Suppressor macrophage (primary cell): ENCODE measurements at places on chromosomes 12 and 14.
A peak's percentile ranks its signal among the peaks of the same experiment; 100 is the strongest.

DNA sequence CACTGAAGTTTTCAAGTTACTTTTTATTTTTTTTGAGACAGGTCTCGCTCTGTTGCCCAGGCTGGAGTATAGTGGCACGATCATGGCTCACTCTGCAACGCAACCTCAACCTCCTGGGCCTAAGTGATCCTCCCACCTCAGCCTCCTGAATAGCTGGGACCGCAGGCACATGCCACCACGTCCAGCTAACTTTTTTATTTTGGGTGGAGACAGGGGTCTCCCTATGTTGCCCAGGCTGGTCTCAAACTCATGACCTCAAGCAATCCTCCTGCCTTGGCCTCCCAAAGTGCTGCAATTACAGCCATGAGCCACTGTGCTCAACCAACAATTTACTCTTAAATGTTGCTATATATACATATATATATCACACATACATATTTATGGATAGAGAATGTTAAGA is 27.4 kb upstream of the LGALS3 start:
- no peak for DNase-seq

GRCh38 chr14:82641050-82641540 is 1107.4 kb upstream of the SEL1L start:
- no peak for DNase-seq

DNA sequence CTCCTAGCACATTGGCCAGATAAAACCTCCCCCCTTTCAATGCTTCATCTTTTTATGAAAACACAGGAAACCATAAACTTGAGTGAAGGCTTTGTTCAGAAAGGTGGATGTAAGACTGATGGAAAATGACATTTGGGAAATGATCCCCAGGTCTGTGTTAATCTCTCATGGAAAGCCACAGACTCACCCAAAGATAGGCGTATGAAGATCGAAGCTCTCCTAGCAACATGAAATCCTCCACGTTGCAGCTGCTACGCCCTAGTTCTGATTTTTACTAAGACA is 63.4 kb upstream of the PTGR2 start:
- DNase-seq, result no peak

- no peak for DNase-seq
Measured at GRCh38 chr12:91633734-91634357, 451.2 kb upstream of the DCN start.

- DNase-seq, result no peak
Measured at GRCh38 chr14:63268771-63269170, 50.0 kb downstream of the GPHB5 start.

GRCh38 chr14:27945512-27945911 is 821.1 kb upstream of the FOXG1 start:
- no peak for DNase-seq

GRCh38 chr14:89349171-89350008 is 67.6 kb downstream of the FOXN3 start:
- no peak for DNase-seq

GRCh38 chr12:46364777-46365580 is 7.6 kb downstream of the SLC38A2 start:
- DNase-seq, result no peak

- no peak for DNase-seq
Measured at GRCh38 chr14:105989566-105990302, 463.4 kb downstream of the TMEM121 start.

DNA sequence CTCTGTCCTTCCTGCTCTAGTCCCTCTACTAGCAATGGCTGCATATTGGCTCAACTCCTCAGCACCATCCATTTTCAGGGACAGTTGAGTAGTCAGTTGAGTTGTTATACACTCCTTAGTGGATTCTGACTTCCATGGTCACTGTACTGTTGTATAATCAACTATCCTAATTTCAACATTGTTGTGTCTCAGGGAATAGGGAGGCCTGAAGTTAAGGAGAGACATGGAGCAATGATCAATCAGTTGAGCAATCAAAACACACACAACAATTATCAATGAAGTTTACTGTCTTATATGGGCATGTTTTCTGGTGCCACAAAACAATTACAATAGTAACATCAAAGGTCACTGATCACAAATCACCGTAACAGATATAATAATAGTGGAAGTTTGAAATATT is 255.9 kb downstream of the KCNC2 start:
- DNase-seq, result no peak

- DNase-seq, result no peak
Measured at GRCh38 chr12:9794484-9795093, 32.7 kb upstream of the KLRF1 start.

GRCh38 chr12:51922762-51923505 is 15.6 kb downstream of the ACVRL1 start:
- DNase-seq, result peak; percentile 90

GRCh38 chr14:101721951-101722661 is 39.4 kb upstream of the PPP2R5C start:
- DNase-seq, result peak; percentile 47

- DNase-seq, result no peak
Measured at GRCh38 chr14:61655777-61656176, 39.5 kb upstream of the HIF1A start.

DNA sequence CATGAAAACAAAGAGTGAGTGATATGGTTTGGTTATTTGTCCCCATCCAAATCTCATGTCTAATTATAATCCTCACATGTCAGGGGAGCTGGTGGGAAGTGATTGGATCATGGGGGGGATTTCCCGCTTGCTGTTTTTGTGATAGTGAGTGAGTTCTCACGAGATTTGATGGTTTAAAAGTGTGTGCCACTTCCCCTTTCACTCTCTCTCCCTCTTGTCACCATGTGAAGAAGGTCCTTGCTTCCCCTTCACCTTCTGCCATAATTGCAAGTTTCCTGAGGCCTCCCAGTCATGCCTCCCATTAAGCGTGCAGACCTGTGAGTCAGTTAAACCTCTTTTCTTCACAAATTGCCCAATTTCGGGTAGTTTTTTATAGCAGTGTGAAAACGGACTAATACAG is 2.1 kb upstream of the ATXN7L3B start:
- DNase-seq, result peak; percentile 38

DNA sequence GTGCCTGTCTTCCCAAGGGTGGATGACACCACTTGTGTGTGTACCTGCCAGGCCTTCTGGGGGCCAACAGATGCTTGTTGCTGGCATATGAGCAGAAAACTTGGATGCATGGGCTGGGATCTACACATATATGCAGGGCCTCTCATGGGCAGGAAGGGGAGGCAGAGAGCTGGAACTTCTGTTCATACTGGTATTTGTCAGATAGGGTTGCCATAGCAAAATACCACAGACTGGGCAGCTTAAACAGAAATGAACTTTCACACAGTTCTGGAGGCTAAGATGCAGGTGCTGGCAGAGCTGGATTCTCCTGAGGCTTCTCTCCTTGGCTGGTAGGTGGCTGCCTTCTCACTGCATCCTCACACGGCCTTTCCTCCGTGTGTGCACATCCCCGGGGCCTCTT is 121.8 kb downstream of the SUDS3 start:
- no peak for DNase-seq

GRCh38 chr14:95460647-95461478 is 55.6 kb downstream of the SYNE3 start:
- DNase-seq, result no peak
